Activated CD4-positive, alpha-beta T cell treated with anti-CD3 and anti-CD28 coated beads, Interleukin-2, amount 10 ng/mL, durations not matched to agents 24 days and 14 days (primary cell): ENCODE measurements at places on chromosomes 11 and 22. TPM values are rescaled to one million over a fixed set of nuclear protein-coding genes. Genes with fewer than 3 reads are reported as not detected.

DNA sequence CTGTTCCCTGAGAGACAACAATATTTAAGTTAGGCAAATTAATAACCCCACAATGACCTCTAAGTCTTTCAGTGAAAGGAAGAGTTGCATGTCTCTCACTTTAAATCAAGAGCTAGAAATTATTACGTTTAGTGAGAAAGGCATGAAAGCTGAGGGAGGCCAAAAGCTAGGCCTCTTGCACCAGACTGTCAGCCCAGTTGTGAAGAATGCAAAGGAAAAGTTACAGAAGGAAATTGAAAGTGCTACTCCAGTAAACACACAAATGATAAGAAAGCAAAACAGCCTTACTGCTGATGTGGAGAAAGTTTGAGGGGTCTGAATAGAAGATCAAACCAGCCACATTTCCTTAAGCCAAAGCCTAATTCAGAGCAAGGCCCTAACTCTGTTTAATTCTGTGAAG, 45.0 kb downstream of the BBOX1 start:
- no peaks in the 10 kb centered on the region for H3K36me3 ChIP-seq
- no peaks in the 10 kb centered on the region for H3K27me3 ChIP-seq
- H3K4me1 ChIP-seq = no peaks in the 10 kb centered on the region
- no peak for DNase-seq
- H3K27ac ChIP-seq = no peak overlapping the region

- no peaks in the 10 kb centered on the region for H3K27me3 ChIP-seq
- H3K27ac ChIP-seq = no peak overlapping the region
- H3K36me3 ChIP-seq = peaks cover 2% of the 10 kb centered on the region
- peaks cover 16% of the 10 kb centered on the region for H3K4me1 ChIP-seq
- DNase-seq = no peak
Measured at GRCh38 chr22:46965555-46966494, 203.4 kb downstream of the TBC1D22A start.

GRCh38 chr22:45763236-45763624, 91.6 kb downstream of the ATXN10 start:
- no peak for DNase-seq
- H3K27ac ChIP-seq = no peak overlapping the region
- no peak overlapping the region for H3K4me3 ChIP-seq
- H3K36me3 ChIP-seq = peaks cover 17% of the 10 kb centered on the region

DNA sequence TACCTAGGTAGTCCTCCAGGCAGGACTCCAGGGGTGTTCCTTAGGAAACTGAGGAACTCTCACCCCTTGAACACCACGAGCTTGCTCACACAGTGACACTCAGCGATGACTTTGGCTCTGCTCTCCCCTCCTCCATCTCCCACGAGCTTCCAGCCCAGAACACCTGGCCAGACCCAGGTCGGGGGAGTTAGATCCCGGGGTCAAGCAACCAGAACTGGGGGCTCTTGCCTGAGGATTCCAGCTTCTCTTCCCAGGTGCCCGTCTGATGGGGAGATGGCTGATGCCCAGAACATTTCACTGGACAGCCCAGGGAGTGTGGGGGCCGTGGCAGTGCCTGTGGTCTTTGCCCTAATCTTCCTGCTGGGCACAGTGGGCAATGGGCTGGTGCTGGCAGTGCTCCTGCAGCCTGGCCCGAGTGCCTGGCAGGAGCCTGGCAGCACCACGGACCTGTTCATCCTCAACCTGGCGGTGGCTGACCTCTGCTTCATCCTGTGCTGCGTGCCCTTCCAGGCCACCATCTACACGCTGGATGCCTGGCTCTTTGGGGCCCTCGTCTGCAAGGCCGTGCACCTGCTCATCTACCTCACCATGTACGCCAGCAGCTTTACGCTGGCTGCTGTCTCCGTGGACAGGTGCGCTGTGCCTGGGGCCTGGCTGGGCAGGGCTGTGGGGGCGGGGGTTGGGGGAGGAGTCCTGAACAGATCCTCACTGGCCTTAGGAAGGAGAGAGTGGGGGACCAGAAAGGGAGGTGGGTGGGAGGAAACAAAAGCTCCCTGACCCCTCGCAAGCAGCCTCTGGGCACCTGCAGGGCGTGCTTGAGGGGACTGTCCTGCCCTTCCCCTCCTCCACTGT, at the start of gene GALR3:
Gene GALR3, plus strand, starts transcription at position 249 of the 852 bp plus-strand sequence. Its CDS starts 25 bp downstream, at position 274.
- H3K27me3 ChIP-seq = peaks cover 34% of the 10 kb centered on the region
- no peak for DNase-seq
- peaks cover 10% of the 10 kb centered on the region for H3K4me1 ChIP-seq
- H3K4me3 ChIP-seq = peak within 1 kb of the TSS; percentile 67
- no peak within 1 kb of the TSS for H3K27ac ChIP-seq

GRCh38 chr22:24325105-24325757, 54.6 kb downstream of the SPECC1L start:
- peak; percentile 83 for DNase-seq
- H3K4me3 ChIP-seq = peak overlapping the region; percentile 18
- H3K36me3 ChIP-seq = peaks cover 36% of the 10 kb centered on the region
- H3K27ac ChIP-seq = peak overlapping the region; percentile 27
- no peaks in the 10 kb centered on the region for H3K27me3 ChIP-seq

- no peak for DNase-seq
- no peaks in the 10 kb centered on the region for H3K4me1 ChIP-seq
- no peak overlapping the region for H3K4me3 ChIP-seq
- H3K27ac ChIP-seq = no peak overlapping the region
Measured at GRCh38 chr11:91585035-91585801, 639.4 kb upstream of the FAT3 start.

DNA sequence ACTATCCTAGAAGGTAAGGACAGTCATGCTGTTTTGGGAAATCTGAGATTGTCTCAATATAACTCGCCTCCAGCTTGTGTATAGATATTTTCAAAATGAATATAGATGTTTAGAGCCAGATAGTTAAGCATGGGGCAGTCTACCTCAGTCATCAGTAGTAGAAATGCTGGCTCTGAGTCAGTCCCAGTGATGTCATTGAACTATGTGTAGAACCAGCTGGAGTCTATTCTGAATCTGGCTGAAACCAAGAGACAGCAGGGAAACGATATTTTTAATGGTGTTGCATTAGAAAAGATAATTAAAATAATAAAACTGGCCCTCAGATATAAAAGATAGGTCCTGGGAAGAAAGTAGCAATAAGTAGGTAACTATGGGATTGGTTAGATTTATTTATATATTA, 25.9 kb downstream of the PIWIL4 start:
- H3K4me1 ChIP-seq = no peaks in the 10 kb centered on the region
- H3K4me3 ChIP-seq = no peak overlapping the region
- no peak for DNase-seq

DNA sequence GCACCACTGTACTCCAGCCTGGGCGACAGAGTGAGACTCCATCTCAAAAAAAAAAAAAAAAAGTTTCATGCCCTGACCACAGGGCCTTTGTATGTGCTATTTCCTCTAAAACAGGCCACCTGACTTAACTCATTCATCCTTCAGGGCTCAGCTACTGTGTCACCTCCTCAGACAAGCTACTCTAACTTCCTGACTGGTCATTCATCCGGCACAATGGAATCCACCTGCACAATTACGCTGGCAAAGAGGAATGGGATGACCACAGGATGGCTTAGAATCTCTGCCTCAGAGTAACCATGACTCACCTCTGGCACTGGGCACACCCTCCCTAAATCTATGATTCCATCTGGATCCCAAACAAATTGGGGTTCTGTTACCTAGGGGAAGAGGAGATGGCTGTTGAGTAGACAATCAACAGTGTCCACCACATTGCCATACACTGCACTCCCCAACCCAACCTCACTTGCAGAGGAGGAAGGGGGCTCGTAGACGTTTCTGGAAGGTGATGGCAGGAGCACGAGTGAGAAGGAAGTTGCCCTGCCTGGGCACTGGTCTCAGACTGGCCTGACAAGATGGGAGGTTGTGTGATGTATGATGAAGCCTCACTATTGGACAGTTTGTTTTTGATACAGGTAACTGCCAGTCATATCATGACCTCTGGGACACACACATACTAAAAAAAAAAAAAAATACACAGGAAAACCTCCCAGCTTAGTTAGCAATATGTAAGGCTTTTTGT, 22.8 kb upstream of the HMOX1 start:
- peaks cover 2% of the 10 kb centered on the region for H3K27me3 ChIP-seq
- no peak for DNase-seq
- H3K27ac ChIP-seq = no peak overlapping the region
- H3K36me3 ChIP-seq = no peaks in the 10 kb centered on the region
- H3K4me3 ChIP-seq = no peak overlapping the region

DNA sequence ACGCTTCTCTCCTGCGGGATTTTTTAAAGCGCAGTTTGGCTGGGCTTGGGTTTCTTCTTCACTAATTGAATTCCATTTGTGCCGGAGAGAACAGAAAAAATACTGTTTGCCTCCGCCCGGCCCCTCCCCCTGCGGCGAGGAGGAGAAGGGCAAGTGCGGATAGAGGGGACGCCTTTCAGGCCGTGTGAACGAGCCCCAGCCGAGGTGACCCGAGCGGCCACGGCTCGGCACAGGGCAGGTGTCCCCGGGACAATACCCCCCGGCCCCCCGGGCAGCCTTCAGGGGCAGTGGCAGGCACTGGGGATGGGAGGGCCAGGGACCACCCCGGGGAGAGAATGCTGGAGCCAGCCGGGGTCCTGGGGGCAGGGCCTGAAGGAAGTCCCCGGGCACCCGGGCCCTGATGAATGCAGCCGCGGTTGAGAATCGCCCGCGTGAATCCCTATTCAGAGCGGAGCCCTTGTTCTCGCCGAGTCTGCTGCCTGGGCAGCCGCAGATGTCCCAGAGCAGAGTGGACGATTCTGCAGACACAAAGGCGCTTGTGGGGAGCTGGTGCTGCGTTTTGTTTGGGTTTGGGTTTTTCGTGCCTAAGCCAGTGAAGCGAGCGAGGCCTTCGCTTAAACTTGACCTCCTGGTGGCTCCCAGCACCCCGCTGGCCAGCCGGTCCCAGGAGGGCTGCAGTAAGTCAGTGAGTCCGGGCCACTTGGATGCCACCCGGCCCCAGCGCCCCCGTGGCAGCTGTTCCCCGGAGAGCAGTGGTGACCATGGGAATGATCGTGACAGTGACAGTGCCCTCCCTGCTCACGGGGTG, 96.0 kb downstream of the WNT7B start:
- no peak for DNase-seq
- peaks cover 27% of the 10 kb centered on the region for H3K27me3 ChIP-seq
- no peaks in the 10 kb centered on the region for H3K36me3 ChIP-seq
- no peak overlapping the region for H3K4me3 ChIP-seq
- H3K4me1 ChIP-seq = no peaks in the 10 kb centered on the region
- no peak overlapping the region for H3K27ac ChIP-seq

The FERMT3 gene
- total RNA-seq = 200 and 213 TPM in 2 replicates

The IGLL1 gene
- not detected in 2 replicates for total RNA-seq
